Islet precursor cell (in vitro differentiated cells): ENCODE measurements at places on chromosomes 3 and 15.

DNA sequence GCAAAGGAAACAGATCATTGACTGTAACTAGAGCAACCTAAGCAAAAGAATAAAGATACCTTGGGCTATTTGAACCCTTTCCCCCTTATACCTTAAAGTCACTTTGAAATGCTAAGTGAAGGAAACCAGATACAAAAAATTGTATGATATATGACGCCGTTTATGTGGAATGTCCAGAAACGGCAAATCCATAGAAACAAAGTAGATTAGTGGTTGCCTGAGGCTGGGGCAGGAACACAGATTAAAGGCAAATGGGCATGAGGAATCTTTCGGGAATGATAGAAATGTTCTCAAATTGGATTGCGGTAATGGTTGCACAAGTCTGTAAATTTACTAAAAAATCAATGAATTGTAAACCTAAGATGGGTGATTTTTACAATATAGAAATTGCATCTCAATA lies 160.1 kb upstream of the CCDC54 start:
- peak; percentile 88 for DNase-seq

DNA sequence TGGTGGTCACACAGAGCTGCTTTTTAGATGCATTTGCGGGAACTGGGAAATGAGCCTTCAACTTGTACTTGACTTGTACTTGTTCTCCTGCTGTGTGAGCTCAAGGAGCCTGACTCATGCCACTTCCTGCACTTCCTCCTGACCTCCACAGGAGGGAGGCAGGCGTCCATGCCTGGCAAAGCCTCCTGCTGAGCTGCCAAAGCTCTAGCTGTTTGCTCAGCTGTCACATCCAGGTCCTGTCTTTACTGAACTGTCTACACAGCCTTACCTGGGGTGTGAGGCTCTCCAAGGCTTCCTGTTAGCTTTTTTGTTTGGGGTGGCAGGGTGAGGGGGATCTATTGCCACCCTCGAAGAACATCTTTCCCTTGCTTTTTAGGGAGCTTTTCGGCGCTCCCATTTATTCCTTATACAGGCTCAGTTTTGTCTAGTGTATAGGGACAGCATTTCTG lies 6.4 kb downstream of the THPO start:
- peak; percentile 94 for DNase-seq

- DNase-seq, result no peak
Observed at GRCh38 chr3:197088370-197088769, 58.8 kb upstream of the MELTF start.

- DNase-seq, result no peak
Observed at GRCh38 chr3:107432013-107432515, 54.8 kb downstream of the CCDC54 start.

GRCh38 chr3:169387751-169388696 lies 275.5 kb downstream of the MECOM start:
- peak; percentile 51 for DNase-seq

- DNase-seq, result no peak
Observed at GRCh38 chr3:106423321-106424225, 554.8 kb upstream of the CBLB start.

DNA sequence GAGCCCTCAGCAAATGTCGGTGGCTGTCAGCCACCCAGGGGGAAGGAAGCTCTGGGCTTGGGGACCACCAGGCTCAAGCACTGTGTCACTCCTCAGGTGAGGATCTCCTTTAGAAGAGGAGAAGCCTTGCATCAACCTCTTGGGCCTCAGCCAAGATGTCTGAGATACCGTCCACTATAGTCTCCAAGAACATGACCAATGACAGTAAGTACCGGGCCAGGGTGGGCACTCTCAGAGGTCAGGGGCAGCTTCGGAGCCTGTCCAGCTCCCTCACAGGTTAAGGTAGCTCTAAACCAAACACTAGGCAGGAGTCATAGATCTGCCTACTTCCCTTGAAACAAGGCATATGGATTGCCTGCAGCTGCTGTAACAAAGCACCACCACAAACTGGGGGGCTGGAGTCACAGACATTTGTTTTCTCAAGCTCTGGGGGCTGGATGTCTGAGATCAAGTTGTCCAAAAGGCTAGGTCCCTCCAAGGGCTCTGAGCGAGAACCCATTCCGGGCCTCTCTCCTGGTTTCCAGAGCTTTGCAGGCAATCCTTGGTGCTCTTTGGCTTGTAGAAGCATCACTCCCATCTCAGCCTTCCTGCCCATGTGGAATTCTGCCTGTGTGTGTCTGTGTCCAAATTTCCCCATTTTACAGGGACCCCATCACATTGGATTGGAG lies 1.3 kb downstream of the CFAP100 start:
- no peak for DNase-seq

- no peak for DNase-seq
Observed at GRCh38 chr3:98824256-98824655, 61.1 kb downstream of the ST3GAL6 start.

- DNase-seq, result no peak
Observed at GRCh38 chr3:50652709-50653108, 22.0 kb upstream of the DOCK3 start.

- peak; percentile 78 for DNase-seq
Observed at GRCh38 chr3:150765949-150766720, 3.2 kb upstream of the SIAH2 start.

DNA sequence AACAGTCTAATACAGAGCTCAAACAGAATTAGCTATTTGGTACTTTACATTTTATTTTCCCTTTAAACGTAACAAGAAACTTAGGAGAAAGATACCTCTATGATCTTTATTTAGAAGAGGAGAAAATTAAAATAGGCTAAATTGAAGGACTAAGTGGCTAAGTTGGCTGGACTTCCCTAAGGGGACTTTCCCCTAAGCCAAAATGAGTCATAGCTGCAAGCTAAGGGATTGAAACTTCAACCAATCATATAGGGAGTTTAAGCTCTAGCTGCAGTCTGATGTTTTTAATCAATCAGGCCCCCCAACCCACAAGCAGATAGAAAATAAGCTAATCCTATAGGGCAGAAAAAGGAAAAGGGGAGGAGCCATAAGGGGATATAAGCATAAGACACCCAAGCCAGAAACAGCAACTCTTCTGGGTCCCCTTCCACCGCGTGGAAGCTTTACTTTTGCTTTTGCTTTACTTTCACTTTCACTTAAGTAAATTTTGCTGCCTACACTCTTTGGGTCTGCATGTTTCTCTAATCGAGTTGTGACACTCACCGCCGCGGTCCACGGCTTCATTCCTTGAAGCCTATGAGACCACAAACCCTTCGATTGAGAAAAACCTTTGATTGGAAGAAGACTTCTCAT lies 1108.5 kb upstream of the EPHA6 start:
- DNase-seq, result no peak

- no peak for DNase-seq
Observed at GRCh38 chr3:149992416-149993058, 21.8 kb upstream of the PFN2 start.

DNA sequence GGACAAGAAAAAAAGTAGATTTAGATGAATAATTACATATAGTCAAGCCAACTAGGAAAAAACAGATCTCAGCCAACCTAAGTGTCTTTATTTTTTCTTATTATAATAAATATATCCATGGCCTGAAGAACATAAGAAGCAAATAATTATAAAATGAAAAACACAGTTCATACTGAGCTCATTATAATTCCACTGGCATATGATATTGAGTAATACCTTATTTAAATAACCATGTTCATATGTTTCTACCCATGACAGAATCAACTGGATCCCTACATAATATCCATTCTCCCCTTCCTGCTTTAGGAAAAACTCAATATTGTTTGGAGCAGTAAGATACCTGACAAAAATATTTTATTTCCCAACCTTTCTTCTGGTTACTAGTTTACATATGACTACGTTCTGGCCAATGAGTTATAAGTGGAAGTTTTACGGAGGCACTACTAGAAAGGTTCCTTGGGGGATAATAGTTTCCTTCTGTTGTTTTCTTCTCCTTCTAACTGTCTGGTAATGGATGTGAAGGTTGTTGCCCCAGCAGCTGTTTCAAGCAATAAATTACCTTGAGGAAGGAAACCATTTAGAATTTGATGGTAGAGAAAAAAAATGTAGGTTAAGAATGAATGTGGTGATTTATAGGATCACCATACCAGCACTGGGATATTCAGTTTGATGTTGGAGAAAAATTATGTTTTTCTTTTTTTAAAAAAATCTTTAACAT lies 184.1 kb upstream of the MBNL1 start:
- no peak for DNase-seq

GRCh38 chr15:69144530-69144929 lies 15.9 kb upstream of the GLCE start:
- no peak for DNase-seq

DNA sequence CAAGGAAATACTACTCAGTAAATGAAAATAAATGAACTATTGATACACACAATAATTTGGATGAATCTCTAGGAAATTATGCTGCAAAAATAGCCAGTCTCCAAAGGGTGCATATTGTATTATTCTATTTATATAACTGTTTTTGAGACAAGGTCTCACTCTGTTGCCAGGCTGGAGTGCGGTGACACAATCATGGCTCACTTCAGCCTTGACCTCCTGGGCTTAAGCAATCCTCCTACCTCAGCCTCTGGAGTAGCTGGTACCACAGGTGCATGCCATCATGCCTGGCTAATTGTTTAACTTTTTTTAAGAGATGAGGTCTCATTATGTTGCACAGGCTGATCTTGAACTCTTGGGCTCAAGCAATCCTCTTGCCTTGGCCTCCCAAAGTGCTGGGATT lies 12.5 kb downstream of the KLHDC8B start:
- no peak for DNase-seq

GRCh38 chr3:11329777-11330176 lies 57.6 kb downstream of the ATG7 start:
- DNase-seq, result no peak

GRCh38 chr15:44596511-44597010 lies 59.6 kb downstream of the EIF3J start:
- DNase-seq, result no peak

DNA sequence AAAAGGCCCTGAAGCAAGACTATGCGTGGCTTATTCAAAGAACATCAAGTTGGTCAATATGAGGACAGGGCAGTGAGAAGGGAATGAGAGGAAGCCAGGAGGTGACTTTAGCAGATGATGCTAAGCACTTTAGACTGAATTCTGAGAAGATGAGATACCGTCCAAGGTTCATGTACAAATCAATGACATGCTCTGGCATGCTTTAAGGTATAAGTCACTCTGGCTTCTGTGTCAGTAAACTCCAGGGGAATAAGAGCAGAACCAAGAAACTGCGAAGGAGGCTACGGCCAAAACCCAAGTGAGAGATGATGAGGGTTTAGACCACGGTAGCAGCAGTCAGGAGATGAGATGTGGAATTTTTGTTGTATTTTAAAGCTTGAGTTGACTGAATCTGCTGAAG lies 8.9 kb upstream of the CCDC50 start:
- DNase-seq, result no peak

- no peak for DNase-seq
Observed at GRCh38 chr15:47937834-47938233, 183.0 kb upstream of the SLC24A5 start.
